ENCODE measurements at places on chromosomes 11 and 22.

DNA sequence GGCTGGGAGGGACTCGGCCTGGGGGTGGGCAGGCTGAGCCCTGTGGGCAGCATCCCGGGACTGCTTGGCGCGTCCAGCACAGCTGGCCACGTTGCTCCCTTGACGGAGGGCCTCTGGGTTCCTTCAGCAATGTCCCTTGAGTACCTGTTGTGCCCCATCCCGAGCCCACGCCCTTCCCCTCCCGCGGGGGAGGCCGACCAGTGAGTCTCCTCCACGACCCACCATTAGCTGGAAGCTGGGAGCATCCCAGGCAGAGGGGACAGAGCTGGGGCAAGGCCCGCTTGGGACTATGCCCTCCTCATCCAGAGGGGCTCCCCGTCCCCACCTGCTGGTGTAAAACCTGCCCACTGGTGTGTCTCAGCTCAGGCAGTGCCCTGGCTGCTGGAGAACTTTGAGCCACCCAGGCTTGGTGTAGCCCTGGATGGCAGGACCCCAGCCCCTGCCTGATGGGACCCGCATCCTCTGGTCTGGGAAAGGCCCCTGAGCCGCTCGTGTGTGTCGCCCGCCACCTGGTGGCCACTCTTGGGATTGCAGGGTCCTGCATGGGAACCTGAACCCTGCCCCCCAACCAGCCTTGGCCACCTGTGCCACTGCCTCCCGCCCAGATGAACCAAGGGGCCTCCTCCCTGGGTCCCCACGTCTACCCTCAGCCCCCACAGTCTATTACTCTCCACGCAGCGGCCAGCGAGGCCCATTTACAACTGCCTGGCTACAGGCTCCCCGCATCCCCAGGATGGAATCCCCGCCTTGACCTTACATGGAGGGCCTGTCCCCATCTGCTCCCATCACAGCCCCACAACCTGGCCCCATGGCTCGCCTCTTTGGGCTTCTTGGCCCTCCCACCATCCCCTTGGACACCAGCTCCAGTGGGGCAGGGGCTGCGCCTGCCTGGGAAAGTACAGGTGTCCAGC lies 16.6 kb upstream of the ARHGAP8 start:
- DNase-seq, result peak; percentile 73

GRCh38 chr11:115872416-115872815 lies 368.2 kb upstream of the CADM1 start:
- no peak for DNase-seq

GRCh38 chr11:21428796-21429195 lies 759.4 kb downstream of the NELL1 start:
- DNase-seq, result no peak

- no peak for DNase-seq
Measured at GRCh38 chr11:115530752-115531151, 26.5 kb upstream of the CADM1 start.

- DNase-seq, result no peak
Measured at GRCh38 chr22:20430720-20431510, 6.7 kb downstream of the SCARF2 start.

- no peak for DNase-seq
Measured at GRCh38 chr11:11250470-11250869, 102.6 kb downstream of the CSNK2A3 start.

- DNase-seq, result no peak
Measured at GRCh38 chr11:108402241-108402640, 65.1 kb downstream of the C11orf65 start.

- DNase-seq, result no peak
Measured at GRCh38 chr22:22941831-22942510, 54.4 kb downstream of the IGLL5 start.

DNA sequence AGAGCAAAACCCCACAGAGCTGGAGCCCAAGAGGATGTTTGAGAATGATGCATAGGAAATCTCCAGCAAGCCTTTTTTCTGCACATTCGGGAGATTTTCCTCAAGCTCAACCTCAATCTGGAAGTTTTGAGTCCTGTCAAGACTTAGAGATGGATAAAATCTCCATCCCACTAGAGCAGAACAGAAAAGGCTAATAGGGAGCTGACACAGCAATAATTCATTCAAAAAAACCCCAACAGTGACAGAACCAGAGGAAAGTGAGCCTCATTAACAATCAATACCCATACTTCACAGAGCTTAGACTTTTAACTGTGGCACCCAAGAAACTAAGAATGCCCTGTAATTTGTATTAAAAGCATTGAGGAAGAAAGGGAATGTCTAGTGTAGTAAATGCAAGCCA lies 115.9 kb upstream of the BDNF start:
- no peak for DNase-seq

DNA sequence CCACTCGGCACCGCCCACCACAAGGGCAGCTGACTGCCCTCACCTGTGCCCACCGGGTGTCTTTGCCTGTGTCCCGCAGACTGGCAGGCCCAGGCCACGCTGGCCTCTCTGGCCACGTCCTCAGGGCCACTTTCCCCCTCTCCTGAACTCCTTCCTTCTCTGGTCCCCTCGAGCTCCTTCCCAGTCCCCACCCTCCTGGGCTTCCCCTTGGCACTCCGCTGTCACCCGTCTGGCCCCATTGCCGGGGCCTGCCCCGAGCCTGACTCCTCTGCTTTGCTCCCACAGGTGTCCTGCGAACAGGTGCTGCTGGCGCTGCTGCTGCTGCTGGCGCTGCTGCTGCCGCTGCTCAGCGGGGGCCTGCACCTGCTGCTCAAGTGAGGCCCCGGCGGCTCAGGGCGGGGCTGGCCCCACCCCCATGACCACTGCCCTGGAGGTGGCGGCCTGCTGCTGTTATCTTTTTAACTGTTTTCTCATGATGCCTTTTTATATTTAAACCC lies 14.2 kb downstream of the MCAT start:
- DNase-seq, result no peak

- DNase-seq, result no peak
Measured at GRCh38 chr11:62556875-62557631, 10.4 kb upstream of the AHNAK start.

DNA sequence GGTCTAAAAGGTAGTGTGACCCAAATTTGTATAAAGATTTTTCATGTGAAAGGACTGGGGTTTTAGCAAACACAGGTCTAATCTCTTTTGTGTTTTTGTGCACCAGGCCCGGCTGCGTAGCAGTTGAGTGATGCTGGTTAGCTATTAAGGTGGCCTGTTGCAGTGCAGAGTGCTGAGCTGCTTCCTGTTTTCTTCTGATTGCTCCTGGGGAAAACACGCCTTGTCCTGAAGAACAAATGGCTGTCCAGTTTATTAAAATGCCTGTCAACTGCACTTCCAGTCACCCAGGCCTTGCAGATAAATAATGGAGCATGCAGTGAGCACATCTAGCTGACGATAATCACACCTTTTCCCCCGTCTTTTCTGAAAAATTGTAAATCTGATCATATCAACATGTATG lies 1.8 kb downstream of the SRSF8 start:
- DNase-seq, result peak; percentile 47

- DNase-seq, result no peak
Measured at GRCh38 chr11:85123752-85124231, 503.4 kb downstream of the DLG2 start.

GRCh38 chr11:102476069-102476468 lies 23.5 kb upstream of the TMEM123 start:
- no peak for DNase-seq

GRCh38 chr11:61134801-61135257 lies 26.4 kb downstream of the VPS37C start:
- no peak for DNase-seq

DNA sequence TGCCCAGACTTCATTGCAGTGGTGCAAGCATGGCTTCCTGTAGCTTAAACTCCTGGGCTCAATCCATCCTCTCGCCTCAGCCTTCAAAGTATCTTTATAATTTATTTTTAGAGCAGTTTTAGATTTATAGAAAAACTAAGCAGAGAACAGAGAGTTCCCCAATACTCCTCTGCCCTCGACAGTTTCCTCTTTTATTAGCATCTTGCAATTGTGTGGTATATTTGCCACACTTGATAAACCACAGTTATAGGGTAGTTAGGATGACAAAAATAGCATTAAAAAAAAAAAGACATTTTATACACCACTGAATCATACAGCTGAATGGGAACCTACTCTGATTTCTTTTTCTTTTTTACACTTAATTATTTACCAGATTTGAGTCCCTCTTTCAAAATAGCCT lies 31.2 kb downstream of the MS4A2 start:
- no peak for DNase-seq

DNA sequence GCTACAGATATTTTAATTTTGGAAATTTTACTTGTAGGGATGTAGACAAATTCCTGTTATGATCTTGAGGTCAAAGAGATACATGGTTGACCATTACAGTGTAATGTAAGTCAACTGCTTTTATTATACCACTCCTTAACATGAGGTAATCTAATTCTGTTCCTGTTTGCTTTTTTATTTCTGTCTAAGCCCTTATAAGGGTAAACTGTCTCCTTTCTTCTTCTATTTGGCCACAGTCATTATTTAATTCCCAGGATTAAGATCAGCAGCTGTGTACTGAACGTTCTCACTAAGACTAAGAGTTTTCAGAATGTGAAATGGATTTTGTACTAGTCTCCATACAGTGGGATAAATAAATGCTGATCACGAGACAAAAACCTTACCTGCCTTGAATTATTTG lies 32.8 kb downstream of the C2CD3 start:
- DNase-seq, result no peak

DNA sequence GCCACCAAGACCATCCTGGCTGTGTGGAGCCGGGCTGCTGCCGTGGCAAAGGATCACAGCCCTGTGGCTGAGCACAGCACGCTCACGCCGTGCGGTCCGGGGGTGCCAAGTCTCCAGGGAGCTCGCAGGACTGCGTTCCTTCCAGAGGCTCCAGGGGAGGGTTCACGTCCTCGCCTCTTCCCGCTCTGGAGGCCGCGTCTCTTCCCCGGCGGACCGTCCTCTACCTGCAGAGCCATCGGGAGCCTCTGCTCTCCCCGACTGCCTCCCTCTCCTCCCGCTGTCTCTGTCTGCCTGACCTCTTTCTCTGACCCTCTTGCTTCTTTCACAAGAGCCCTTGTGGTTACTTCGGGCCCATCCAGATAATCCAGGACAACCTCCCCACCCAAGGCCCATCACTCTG lies 11.4 kb upstream of the MUC5AC start:
- DNase-seq, result no peak

GRCh38 chr11:70477609-70478008 lies 79.3 kb downstream of the CTTN start:
- no peak for DNase-seq

GRCh38 chr11:77125191-77125590 lies 2.9 kb upstream of the MYO7A start:
- DNase-seq, result no peak

DNA sequence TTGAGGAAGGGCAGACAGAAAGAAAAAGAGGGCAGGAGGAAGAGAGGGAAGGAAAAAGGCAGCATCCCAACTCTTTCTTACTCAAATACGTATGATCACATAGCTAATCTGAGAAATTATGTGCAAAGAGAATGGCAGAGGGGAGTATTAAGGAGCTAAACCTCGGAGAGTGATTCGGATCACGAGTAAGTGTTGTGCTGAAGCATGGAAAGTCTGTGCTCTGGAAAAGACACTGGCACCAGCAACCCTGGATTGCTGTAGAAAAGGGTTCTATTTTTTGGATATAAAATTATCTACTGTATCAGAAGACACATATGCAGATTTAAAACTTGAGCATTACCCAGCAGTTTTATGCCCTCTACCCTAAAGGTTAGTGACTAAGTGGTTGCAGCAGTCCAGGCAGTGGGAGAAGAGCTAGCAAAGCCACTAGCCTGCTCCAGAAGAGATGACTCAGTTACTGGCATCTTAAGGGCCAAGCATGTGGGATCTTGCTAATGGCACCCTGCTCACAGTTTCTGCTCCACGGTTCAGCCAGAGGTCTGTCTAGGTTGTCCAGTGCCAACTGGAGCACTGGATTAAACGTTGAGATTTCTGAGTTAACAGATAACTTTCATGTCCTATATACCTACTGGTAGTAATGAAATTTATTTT lies 151.7 kb downstream of the SWAP70 start:
- DNase-seq, result no peak

GRCh38 chr11:27138716-27139115 lies 98.1 kb downstream of the BBOX1 start:
- DNase-seq, result no peak

- DNase-seq, result no peak
Measured at GRCh38 chr11:108963118-108963517, 298.2 kb downstream of the DDX10 start.

DNA sequence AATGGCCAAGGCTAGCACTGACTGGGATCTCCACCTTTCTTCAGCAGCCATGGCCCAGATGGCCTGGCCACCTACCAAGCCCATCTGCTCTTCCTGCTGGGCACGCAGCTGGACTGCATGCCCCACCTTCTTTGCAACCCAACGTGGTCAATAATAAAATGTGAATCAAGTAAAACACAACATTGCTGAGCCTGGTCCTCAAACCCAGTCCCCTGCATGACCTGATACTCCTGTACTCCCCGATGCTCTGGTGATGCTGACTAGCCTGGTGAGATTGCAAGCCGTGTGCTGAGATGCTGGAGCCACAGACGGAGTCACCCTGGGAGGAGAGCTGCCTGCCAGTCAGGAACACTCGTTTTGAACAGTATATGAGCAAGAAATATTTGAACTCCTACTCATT lies 34.0 kb downstream of the PARVG start:
- DNase-seq, result no peak
